ENCODE measurements at places on chromosomes 6 and 20.

DNA sequence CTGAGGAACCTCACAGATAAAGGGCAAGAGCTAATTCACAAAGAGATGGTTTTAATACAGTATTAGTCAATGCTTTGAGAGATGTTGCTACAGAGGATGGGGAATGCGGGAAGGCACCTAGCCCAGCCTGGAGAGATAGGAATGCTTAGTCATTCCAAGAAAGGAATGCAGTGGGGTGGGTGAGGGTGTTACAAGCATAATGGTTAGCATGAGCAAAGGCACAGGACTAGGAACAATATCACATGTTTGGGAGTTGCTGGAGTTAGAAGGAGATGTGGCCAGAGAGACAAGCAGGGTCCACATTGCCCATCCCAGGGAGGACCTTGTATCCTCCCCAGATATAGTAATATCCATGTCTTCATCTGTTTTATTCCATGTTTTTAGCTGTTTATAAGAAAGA, 107.0 kb upstream of the OGFRL1 start:
- DNase-seq = no peak

DNA sequence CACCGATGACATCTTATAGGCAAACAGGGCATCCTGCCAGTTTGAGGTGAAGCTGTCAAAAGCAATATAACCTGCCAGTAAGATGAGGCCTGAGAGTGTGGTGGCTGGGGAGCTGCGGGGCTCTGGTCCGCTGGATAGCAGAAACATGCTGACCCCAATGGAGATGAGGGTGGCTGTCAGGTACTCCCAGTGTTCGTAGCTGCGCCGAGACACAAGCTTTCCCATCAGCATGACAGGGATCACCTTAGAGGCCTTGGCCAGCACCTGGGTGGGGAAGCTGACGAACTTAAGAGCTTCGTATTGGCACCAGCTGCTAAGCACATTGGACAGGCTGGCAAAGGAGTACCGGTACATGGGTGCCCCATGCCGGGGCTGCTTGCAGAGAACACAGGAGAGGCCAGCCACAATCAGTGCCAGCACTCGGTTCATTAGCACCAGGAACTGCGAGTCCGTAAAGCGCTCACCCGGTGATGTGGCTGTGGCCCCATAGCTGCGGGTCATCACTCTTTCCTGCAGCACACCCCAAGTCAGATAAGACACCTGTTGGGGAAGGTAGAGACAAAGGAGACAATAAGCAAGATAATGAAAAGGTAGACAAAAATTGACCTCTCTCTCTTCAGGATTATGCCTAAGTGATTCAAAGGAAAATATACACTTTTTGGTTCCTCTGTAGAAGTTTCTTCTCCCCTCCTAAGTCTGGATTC, 2.1 kb downstream of the SLC35B2 start:
- no peak for DNase-seq

- no peak for DNase-seq
Measured at GRCh38 chr6:32255199-32256153, 31.6 kb upstream of the NOTCH4 start.

DNA sequence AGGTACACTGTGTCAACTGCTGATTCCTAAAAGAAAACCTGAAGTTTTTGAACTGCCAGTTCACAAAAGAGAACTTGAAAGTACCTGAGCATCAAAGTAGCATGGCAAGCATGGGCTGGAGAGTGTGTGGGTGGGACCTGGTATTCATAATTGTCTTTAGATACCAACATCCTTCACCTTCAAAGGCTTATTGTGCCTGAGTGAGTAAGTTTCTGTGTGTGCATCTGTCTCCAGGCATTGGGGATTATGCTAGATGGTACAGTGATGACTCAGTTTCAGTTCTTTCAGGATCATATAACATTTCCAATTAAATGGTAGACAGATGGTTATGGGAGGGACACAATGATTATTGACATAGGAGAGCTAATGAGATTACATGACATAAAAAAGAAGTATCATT, 238.5 kb downstream of the ZFAND3 start:
- DNase-seq = no peak

GRCh38 chr20:8116067-8116811, 15.8 kb upstream of the PLCB1 start:
- no peak for DNase-seq

DNA sequence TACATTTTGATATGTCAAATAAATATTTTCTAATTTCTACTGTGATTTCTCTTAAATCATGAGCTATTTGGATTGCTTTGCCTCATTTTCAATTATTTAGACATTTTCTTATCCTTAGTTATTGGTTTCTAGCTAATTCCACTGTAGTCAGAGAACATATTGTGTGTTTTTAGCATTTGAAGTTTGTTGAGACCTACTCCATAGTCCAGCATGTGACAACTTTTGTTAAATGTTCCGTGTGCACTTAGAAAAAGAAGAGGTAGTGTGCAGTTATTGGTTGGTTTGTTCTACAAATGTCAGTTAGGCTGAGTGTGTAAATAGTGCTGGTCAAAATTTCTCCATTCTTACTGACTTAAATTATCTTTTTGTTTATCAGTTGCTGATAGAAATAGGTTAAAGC, 138.8 kb downstream of the BCAS1 start:
- no peak for DNase-seq

DNA sequence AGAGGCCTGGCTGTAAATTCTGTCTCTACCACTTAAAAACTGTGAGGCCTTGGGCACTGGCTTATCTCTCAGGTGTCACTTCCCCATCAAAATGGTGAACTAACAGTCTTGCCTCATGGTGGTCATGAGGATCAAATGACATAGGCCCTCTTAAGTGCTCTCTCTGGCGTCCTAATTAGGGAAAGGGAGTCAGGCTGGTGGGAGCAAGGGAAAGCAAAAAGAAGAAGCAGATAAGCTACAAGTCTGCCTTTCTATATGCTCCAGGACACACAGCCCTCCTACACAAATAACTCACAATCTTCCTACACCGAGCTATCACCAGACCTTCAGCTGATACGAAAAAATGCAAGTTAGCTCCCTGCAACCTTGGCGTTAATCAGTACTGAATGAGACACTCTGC, 19.5 kb upstream of the SLC22A16 start:
- no peak for DNase-seq

GRCh38 chr6:90186637-90187371, 109.8 kb downstream of the BACH2 start:
- no peak for DNase-seq

GRCh38 chr6:89763550-89763949, 56.0 kb downstream of the MDN1 start:
- no peak for DNase-seq

DNA sequence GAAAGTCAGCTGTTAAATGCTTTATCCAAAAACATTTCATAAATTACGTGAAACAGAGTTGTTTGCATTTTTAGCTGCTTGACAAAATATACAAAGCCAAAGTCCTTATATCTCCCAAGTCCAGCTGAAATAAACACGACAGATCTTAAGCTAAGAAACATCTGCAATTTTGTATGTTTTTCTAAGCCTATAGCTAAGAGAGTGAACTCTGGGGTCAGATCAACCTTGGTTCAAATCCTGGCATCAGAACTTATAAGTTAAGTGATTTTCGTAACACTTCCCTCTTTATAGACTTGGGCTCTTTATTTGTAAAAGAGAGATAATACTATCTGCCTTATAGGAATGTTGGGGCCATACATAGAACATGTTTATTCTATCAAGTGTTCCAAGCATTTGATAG, 176.7 kb downstream of the PTPRK start:
- DNase-seq = no peak

- no peak for DNase-seq
Measured at GRCh38 chr6:169022079-169022478, 231.6 kb downstream of the THBS2 start.

DNA sequence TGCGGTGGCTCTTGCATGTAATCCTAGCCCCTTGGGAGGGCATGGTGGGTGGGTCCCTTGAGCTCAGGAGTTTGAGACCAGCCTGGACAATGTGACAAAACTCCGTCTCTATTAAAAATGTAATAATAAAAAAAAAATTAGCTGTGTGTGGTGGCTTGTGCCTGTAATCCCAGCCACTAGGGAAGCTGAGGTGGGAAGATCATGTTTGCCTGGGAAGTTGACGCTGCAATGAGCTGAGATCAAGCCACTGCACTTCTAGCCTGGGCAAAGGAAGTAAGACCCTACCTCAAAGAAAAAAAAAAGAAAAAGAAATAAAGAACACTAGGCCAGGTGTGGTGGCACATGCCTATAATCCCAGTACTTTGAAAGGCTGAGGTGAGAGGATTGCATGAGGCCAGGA, 4.5 kb upstream of the SAMHD1 start:
- DNase-seq = no peak

- DNase-seq = no peak
Measured at GRCh38 chr20:53276143-53276542, 304.0 kb downstream of the TSHZ2 start.

GRCh38 chr6:44008821-44009370, 118.4 kb downstream of the MRPL14 start:
- no peak for DNase-seq

GRCh38 chr6:47235964-47236760, 73.5 kb downstream of the TNFRSF21 start:
- DNase-seq = no peak

GRCh38 chr6:26599591-26599990, 2.8 kb downstream of the ABT1 start:
- no peak for DNase-seq

- no peak for DNase-seq
Measured at GRCh38 chr6:131063764-131064272, 773 bp upstream of the EPB41L2 start.

- no peak for DNase-seq
Measured at GRCh38 chr6:115575285-115575684, 485.4 kb downstream of the FRK start.

GRCh38 chr6:32189742-32190053, 304 bp downstream of the PBX2 start:
- no peak for DNase-seq

- no peak for DNase-seq
Measured at GRCh38 chr6:149499066-149499465, 14.3 kb upstream of the ZC3H12D start.
